ENCODE measurements at places on chromosomes 11 and 22.

DNA sequence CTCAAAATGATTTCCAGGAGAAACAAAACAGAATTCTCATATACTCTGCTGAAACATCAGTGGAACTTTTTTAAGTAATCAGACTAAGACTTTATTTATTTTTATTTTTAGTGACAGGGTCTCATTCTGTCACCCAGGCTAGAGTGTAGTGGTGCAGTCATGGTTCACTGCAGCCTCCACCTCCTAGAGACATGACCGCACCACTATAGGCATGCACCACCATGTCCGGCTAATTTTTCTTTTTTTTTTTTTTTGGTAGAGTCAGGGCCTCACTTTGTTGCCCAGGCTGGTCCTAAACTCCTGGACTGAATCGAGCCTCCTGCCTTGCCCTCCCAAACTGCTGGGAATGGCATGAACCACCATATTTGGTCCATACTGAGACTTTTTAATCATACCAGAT lies 42.9 kb downstream of the PRDM10 start:
- DNase-seq, result no peak

DNA sequence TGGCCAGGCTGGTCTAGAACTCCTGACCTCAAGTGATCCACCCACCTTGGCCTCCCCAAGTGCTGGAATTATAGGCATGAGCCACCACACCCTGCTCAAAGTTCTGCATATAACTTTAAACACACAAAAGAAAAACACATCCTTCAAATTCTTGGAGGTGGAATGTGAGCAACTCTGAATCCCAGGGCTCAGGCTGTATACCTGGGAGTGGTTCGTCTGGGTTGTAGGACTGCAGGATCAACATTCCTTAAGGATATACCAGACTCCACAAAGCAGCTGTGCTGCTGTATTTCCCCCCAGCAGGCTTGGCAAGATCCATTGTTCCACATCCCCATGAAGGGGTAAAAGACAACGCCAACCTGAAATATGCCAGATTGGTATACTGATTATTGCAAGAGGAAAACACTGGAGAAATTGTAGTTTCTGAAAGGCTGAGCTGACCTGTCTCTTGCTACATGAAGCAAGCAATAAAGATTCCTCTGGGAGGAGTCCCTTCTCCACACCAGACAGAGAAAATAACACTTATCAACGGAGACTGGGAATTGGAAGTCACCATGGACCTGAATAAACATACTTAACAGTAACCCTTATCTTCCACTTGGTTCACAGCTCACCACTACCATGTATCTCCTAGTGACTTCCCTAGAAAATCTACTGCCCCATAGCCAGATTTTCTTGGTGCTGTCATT lies 12.2 kb upstream of the RPS3 start:
- DNase-seq, result no peak

DNA sequence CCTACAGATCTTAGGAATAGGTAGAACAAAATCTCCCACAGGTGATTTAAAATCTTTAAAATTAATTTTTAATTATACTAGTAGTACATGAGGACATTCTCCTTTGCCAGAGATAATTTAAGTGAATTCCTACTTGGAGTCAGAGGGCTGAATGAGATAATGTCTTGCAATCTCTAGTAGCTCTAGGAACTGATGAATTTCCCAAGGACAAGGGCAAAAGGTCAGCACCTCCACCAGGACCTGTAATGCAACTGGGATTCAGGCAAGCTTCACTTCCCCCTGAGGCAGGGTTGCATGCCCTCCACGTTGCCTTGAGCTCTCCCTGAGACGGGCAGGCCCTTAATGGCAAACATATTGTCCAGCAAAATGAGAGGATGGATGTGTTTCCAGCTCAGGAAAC lies 330.3 kb upstream of the PITPNB start:
- no peak for DNase-seq

DNA sequence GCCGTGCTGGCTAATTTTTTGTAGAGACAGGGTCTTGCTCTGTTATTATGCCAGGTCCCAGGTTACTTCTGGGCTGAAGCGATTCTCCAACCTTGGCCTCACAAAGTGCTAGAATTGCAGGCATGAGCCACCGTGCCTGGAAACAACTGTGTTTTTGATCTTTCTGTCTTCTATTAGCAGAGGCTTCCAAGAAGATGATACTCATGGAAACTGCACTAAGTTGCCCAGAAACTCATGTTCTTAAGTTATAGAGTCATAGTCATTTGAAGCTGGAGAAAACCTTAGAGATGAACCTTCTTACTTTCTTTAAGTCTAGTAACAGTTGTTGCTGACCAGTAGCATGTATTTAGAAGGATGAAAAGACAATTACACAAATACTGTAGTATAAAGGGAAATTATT lies 37.1 kb upstream of the HSPA8 start:
- DNase-seq, result no peak

DNA sequence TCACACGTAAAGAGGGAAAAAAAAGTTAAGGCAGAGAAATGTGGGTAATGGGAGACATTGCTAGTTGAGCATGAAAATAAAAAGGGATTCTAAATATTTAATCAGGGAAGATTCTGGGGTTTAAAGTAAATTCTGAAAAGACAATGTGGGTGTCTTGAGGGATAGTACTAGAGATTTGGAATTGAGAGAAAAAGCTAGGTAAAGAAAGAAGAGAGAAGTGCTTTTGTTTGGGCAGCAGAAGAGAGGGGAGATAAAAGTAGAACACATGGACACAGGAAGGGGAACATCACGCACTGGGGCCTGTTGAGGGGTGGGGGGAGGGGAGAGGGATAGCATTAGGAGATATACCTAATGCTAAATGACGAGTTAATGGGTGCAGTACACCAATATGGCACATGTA lies 3.5 kb upstream of the YPEL4 start:
- no peak for DNase-seq

GRCh38 chr11:58561394-58562098 lies 14.1 kb downstream of the LPXN start:
- no peak for DNase-seq

DNA sequence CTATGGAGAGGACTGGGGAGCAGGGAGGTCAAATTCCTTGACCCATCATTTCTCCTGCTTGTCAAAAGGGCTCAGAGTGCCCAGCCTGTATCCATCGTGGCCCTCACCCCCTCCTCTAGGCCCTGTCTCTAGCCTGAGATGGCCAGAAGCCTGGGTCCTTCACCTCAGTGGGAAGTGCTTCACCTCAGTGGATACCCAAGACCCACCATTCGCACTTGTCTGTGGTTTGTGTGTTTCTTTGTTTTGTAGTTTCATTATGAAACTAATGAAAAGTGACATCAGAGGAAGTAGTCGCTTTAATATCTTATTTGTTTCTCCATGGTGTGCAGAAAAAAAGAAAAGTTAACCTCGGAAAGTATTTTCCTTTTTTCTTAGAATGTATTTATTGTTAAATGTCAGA lies 194.0 kb upstream of the CADM1 start:
- no peak for DNase-seq

DNA sequence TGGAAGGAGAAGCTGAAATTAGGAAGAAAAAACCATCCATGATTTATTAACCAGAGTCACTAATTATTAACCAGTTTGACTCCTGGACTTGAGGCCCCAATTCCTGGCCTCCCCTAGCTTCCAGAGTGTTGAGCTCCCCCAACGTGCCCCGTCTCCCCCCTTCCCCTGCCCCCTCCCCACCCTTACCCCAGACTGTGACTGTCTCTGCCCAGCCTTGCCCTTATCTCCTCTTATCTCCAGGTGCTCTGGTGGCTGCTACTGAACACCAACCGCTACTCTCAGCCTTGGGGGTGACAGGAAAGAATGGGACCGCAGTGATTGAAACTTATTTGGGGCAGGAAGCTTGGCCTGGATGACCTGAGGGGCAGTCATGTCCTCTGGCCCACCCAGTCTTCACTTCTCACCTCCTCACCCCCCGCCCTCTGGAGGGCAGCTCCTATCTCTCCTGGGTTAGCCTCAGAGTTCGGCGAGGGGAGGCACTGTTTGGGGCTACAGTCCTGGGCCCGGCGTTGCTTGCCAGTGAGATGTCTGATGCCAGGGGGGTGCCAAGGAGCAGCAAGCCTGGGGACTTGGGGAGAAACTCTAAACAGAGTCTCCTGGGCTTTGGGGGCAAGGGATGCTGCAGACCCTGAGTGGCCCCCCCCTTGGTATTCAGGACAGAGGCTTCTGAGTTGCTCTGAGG lies 15.5 kb downstream of the NECTIN1 start:
- no peak for DNase-seq

GRCh38 chr11:95593111-95593510 lies 196.5 kb downstream of the FAM76B start:
- no peak for DNase-seq

GRCh38 chr11:130124096-130124495 lies 35.5 kb upstream of the ST14 start:
- no peak for DNase-seq

GRCh38 chr11:123797114-123797513 lies 9.0 kb downstream of the OR6M1 start:
- DNase-seq, result no peak

- DNase-seq, result no peak
These were observed 4.3 kb downstream of the PPM1F start for GRCh38 chr22:21948390-21948789.

- DNase-seq, result no peak
These were observed 77.9 kb upstream of the PITPNB start for GRCh38 chr22:27996981-27997380.

- DNase-seq, result no peak
These were observed 46.6 kb downstream of the WNT7B start for GRCh38 chr22:45930324-45930723.

DNA sequence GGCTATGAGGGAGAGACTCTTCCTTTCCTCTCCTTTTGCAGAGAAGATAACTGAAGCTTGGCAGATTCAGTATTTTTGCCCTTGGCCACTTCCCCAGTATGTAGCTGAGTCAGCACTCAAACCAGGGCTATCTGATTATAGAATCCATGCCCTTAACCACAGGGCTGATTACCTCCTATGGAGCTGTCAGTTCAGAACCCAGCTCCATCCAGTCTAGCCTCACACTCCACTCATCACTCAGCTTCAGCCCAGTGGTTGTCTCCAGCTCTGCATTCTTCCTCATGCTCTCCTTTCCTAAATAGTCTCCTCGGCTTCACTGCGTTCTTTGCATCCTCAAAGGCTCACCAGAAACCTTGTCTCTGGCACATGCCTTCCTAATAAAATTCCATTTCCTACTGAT lies 151.6 kb upstream of the BLID start:
- DNase-seq, result no peak

DNA sequence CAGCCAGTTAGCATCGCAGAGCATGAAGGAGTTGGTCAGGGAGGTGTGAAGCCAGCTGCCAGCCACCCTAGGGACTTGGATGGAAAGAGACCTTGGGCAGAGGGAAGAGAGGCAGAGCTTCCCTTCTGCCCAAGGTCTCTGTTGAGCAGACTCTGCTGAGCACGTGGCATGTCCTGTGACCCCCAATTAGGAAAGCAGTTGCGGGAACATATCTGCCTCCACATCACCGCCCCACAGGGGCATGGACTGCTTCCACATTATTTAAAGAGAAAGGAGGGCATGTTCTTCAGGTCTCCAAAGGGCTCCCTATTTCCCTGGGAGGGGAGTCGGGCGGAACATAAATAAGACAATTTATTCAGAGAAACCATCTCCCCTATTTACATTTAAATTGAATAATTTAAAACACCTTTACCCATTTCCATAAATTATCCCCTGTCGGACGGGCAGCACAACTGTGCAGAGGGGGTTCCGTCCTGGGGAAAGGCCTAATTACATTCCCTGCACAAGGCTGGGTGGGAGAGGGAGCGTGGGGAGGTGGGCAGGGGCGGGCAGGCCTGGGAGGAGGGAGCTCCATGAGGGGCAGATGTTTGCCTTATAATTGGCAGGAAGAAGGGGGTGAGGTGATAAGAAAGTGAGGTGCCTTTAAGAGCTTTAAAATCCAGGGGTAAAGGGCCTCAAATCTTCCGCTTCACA lies 88.8 kb upstream of the THY1 start:
- no peak for DNase-seq

GRCh38 chr22:21839765-21840140 lies 27.7 kb downstream of the MAPK1 start:
- no peak for DNase-seq

- DNase-seq, result no peak
These were observed 76.7 kb upstream of the BARX2 start for GRCh38 chr11:129298988-129299387.

GRCh38 chr11:133563505-133564025 lies 31.3 kb upstream of the OPCML start:
- no peak for DNase-seq

DNA sequence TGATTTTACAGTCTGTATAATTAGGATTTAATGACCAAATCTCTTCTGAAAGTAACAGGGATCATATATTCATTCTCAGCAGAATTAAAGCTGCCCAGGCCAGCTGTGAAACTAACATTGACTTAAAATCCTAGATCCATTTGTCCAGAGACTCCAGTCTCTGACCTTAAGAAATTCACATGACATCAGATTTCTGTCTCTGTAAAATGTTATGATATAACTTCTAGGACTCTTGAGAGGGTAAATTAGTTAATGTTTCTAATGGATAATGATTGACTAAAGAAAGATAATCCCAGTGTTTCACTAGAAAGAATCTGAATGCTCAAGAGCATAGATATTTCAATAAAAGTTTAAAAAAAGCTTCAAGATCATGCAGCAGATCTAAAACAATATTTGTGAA lies 6.3 kb downstream of the NOX4 start:
- no peak for DNase-seq

- no peak for DNase-seq
These were observed 4.0 kb downstream of the TAF10 start for GRCh38 chr11:6608011-6608410.

- DNase-seq, result no peak
These were observed 10.6 kb downstream of the HSD17B12 start for GRCh38 chr11:43690929-43691725.

DNA sequence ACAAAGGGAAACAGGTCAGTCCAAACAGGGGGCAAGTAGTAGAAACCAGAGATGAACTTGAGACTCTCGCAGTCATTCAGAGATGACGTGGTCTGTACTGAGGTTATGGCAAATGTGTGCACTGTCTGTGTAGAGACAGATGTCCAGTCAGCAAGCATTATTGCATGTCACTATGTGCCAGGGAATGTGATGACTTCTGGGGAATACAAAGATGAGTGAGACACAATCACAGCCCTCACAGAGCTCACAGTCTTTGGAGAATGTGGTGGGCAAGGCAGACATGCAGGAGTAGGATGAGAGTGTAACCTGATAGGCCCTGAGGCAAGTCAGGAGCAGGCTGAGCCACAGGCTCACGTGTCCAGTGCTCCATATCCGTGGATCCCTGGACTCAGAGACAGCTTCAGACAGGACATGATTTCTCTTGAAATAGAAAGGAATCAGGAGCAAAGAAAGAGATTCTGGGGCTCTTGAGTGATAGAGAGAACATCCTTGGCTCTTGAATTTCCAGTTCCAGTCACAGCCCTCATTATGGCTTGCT lies 550.7 kb downstream of the ETS1 start:
- DNase-seq, result no peak

GRCh38 chr11:62430425-62430824 lies 11.6 kb downstream of the SCGB1A1 start:
- no peak for DNase-seq

DNA sequence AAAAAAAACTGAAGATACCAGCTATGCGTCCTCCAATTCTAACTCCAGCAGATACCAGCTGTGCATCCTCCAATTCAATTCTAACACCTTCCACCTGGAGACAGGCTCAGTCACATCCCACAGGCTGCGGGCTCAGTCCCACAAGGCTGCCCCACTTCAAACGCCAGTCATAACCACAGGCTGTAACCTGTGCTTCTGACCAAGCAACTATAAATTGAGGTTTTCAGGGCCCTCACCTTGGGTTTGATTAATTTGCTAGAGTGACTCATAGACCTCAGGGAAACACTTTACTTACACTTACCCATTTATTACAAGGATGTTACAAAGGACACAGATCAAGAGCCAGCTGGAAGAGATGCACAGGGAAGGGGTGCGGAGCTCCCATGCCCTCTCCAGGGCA lies 32.4 kb upstream of the MSANTD2 start:
- DNase-seq, result no peak

Data from central memory CD8-positive, alpha-beta T cell (primary cell).